Cardiac septum (tissue), 1 donor: ENCODE measurements at places on chromosomes 3 and 15. TPM values are rescaled to one million over a fixed set of nuclear protein-coding genes. Genes with fewer than 3 reads are reported as not detected.

DNA sequence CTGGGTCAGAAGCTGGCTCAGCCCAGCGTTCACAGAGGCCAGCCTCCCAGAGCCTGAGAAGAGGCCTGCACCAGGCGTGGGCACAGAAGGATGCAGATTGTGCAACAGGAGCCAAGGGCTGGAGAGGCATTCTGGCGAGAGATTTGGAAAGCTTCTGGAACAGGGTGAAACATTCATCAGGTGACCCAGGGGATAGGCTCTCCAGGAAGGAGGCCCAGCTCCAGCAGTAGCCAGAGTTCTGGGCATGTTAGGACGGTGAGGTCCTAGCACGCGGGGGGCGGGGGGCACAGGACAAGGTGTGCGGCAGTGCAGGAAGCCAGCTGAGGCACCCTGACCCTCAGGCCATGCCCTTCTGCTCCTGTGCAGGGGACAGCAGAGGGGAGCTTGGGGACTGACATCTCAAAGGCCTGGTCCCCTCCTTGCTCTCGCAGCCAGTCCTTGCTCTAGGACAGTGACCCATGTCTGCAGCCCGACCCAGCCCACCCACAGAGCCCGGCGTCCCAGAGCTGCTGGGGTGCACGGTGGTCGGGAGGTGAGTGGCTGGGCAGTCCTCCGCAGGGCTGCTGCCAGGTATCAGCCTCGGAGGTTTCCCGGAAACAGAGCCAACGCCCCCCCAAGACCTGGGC is 111.7 kb upstream of the KLF13 start:
- DNase-seq = no peak

- no peak for DNase-seq
Measured at GRCh38 chr3:137582484-137582883, 181.6 kb upstream of the SOX14 start.

EXOSC7 gene
- 29.6 TPM for total RNA-seq

DNA sequence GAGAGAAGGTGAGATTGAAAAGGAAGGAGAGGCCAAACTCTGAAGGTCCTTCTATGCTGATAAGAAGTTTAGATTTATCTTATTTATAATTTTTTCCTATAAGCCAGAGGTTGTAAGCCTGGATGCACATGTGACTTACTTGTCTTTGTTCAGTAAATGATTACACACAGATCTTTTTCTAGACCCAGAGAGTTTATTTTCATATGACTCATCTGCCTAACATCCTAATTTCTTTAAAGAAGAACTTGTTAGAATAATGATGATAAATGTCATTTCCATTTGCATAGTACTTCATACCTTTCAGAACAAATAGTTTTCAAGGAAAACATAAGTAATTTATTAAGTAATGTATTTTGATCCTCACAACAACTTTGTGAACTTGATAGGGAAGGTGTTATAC is 434.8 kb upstream of the DPH6 start:
- DNase-seq = no peak

DNA sequence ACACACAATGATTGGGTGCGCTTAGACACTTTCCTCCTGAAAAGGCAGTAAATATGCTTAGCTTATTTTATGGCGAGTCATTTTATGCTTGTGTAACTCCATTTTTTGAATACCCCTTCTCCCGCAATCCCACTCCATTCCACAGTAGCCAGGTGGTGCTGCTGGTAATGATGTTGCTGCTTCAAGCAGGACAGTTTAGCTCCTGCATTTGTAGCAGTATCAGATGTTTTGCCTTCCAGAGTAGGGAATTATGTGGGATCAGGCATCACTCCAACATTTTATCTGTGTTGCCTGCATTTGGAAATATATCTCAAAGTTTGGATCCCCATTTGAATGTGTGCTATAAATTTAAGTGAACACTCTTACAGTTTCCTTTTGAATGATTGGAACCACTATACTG is 302.1 kb upstream of the SGO1 start:
- DNase-seq = no peak

DNA sequence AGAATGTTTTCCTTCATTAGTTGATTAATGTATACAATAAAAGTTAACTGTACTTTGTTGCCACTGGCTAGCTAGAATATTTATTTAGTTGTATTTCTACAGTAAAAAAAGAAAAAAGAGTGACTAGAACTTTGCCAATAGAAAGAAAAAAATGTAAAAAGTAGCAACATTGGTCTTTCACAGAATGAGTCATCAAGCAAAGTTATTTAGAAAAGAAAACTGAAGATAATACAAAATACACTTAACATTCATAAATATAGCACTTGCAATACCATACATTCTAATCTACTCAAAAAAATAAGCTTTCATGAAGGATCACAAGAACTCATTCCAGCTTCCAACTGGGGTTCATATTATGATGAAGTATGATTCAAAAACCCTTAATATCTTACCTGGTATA is 83.4 kb downstream of the AQR start:
- no peak for DNase-seq

ESYT3 gene
- total RNA-seq = 2.4 TPM
